LoVo (cell line): ENCODE measurements at places on chromosomes 1 and 21.

GRCh38 chr21:35586305-35586704 is 474.0 kb downstream of the SETD4 start:
- DNase-seq: no peak

- DNase-seq: no peak
These were observed 122.9 kb upstream of the ARHGEF16 start for GRCh38 chr1:3331564-3331963.

- no peak for DNase-seq
These were observed 119.5 kb downstream of the CASZ1 start for GRCh38 chr1:10676963-10677362.

- no peak for DNase-seq
These were observed 55.4 kb downstream of the PTPRU start for GRCh38 chr1:29291756-29292155.
